ENCODE measurements at places on chromosomes 13 and 19.

GRCh38 chr19:44003461-44004009 lies 778 bp downstream of the ZNF230 start:
- peak overlapping the region; percentile 77 for H3K4me3 ChIP-seq
- no peaks in the 10 kb centered on the region for H3K27me3 ChIP-seq
- no peak for DNase-seq
- no peaks in the 10 kb centered on the region for H3K36me3 ChIP-seq

DNA sequence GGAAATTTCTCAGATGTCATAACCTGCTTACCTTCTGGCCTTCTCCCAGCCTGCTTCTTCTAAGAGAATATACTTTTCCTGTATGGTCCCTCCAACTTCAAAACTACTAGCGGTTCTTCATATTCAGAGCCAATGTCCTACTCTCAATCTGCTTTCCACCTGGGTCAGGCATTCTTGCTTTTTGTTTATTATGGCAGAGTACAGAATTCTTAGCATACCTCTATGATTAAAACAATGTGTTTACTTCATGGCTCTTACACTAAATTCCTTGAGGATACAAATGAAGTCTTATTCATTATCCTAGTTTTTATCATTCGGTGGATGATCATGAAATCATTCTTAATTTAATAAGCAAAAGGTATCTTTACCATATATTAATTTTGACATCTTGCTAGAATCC lies 484.2 kb upstream of the SLITRK1 start:
- H3K27ac ChIP-seq, result no peak overlapping the region
- no peaks in the 10 kb centered on the region for H3K27me3 ChIP-seq
- H3K4me3 ChIP-seq, result no peak overlapping the region
- H3K4me1 ChIP-seq, result no peaks in the 10 kb centered on the region
- DNase-seq, result no peak
- no peaks in the 10 kb centered on the region for H3K36me3 ChIP-seq

DNA sequence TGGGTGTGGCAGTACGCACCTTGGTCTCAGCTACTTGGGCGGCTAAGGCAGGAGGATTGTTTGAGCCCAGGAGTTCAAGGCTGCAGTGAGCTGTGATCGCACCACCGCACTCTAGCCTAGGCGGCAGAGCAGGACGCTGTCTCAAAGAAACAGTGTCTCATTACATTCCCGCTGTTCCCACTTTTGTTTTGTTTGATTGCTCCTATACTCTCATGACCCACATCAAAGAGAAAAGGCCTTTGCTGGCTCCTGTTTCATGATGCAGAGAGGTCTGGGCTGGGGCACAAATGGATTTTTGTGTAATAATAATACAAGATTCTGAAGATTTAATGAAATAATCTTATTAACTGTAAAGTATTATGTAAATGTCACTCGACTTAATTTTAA lies 85.7 kb downstream of the LACC1 start:
- H3K36me3 ChIP-seq, result no peaks in the 10 kb centered on the region
- no peak overlapping the region for H3K4me3 ChIP-seq
- no peaks in the 10 kb centered on the region for H3K4me1 ChIP-seq
- no peak for DNase-seq
- H3K27ac ChIP-seq, result no peak overlapping the region

DNA sequence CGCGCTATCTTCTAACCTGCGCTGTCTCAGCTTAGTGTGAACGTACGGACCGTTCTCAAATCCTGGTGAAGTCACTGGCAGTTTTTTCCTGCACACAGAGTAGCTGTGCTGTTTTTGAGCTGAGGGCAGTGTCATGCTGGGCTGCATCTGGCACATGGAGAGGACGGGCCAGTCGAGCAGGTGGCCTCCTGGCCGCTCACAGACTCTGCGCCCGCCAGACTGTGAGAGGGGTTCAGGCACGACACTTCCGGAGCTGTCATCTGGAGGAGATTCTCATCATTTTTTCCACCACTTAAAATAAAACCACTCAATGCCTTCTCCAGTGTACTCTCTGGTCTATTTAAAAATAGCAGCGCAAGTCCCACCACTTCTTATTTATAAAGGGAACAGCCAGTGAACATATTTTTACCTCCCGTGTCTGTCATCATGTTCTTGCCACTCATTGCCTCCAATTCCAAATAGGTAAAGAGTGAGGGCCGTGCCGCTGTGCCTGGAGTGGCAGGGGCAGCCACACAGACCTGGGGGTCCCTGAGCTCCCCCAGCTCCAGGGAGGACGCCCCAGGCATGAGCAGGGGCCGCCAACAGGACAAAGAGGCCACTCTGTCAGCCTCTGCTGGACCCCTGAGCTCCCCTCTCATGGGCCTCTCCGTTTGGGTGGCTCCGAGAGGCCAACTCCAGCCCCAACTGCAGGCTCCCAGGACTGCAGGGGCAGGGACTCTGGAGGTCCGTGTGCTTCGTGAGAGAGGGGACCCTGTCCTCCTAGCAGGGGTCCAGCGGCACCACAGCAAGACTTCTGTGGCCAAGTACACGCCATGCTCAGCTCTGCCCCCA lies 36.9 kb upstream of the GRTP1 start:
- DNase-seq, result no peak
- H3K27ac ChIP-seq, result no peak overlapping the region
- H3K4me3 ChIP-seq, result no peak overlapping the region
- no peaks in the 10 kb centered on the region for H3K36me3 ChIP-seq
- H3K4me1 ChIP-seq, result no peaks in the 10 kb centered on the region

All from body of pancreas (tissue), 4 donors.